ENCODE measurements at places on chromosomes 1 and 21.

DNA sequence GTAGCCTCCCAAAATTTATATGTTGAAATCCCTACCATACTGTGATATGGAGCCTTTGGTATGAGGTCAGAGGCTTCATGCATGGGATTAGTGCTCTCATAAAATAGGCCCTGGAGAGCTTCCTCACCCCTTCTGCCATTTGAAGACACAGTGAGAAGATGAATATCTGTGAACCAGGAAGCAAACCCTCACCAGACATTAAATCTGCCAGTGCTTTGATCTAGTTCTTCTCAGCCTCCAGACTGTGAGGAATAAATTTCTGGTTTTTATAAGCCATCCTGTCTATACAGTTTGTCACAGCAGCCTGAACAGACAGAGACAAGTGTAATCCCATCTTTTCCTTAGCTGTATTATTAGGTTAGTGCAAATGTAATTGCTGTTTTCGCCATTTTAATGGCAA lies 88.4 kb downstream of the OLFML2B start:
- no peak overlapping the region for H3K27ac ChIP-seq
- H3K4me1 ChIP-seq: peaks cover under 1% of the 10 kb centered on the region
- DNase-seq: no peak
- H3K27me3 ChIP-seq: no peaks in the 10 kb centered on the region
- no peak overlapping the region for H3K4me3 ChIP-seq

DNA sequence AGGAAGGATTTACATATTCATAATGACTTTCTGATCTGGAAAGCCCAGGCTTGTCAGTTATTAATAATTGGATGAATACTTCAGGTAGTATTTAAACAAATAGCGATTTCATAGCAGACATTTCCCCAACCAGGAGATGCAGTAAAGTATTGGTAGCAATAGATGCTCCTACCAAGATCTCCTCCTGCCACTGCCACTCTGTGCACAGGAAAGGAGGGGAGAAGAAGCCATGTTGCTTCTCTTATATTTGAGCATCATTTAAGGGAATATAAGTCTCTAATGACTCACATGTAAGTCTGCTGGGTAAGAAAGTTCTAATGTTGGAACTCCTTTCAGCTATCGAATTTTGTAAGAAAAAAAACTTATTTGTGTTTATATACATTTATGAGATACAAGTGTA lies 420 bp upstream of the IFI16 start:
- no peaks in the 10 kb centered on the region for H3K27me3 ChIP-seq
- peaks cover 17% of the 10 kb centered on the region for H3K36me3 ChIP-seq
- H3K4me3 ChIP-seq: peak overlapping the region; percentile 48
- H3K27ac ChIP-seq: peak overlapping the region; percentile 89

- H3K4me1 ChIP-seq: peaks cover 72% of the 10 kb centered on the region
- peaks cover 37% of the 10 kb centered on the region for H3K36me3 ChIP-seq
- H3K27me3 ChIP-seq: no peaks in the 10 kb centered on the region
- DNase-seq: no peak
Observed at GRCh38 chr1:65422241-65423203, 2.1 kb downstream of the LEPR start.

DNA sequence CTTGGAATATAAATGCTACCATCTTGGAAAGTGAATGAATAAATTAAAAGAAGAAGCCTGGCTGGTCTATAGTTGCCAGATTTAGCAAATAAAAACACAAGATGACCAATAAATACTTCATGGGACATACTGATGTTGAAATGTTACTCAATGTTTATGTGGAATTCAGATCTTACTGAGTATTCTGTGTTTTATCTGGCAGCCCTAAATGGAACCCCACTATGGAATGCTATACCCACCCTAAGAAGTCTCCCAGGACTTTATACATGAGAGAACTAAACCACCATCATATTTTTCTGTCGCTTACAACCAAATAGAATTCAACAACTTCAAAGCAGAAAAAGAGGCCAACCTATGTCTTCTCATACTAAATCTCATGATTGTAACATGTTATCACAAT lies 177.6 kb upstream of the HMCN1 start:
- H3K4me1 ChIP-seq: peaks cover 7% of the 10 kb centered on the region
- no peaks in the 10 kb centered on the region for H3K27me3 ChIP-seq
- no peak for DNase-seq
- H3K36me3 ChIP-seq: no peaks in the 10 kb centered on the region
- no peak overlapping the region for H3K27ac ChIP-seq

- no peak for DNase-seq
- H3K4me3 ChIP-seq: no peak overlapping the region
- H3K27ac ChIP-seq: no peak overlapping the region
- H3K4me1 ChIP-seq: peaks cover 37% of the 10 kb centered on the region
- H3K36me3 ChIP-seq: no peaks in the 10 kb centered on the region
Observed at GRCh38 chr1:109615879-109616278, 3.5 kb downstream of the GNAT2 start.

DNA sequence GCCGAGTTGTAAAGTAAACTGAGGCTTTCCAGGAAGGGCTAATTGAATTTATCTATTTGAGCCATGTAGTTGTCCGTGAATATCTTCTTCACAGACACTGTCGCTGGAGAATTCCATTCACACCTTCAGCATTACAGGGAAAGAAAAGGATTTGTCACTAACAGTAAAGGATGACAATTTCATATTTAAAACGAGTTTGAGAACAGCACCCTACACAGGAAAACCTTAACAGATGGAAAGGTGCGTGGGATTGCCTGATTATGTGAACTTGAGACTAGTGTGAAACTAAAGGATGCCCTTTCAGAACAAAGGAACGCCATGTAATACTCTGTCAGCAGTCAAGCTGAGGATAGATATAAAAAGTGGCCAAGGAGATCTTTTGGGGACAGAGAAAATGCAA lies 492.5 kb upstream of the ADGRL2 start:
- H3K36me3 ChIP-seq: no peaks in the 10 kb centered on the region
- peaks cover 8% of the 10 kb centered on the region for H3K4me1 ChIP-seq
- DNase-seq: no peak
- H3K4me3 ChIP-seq: no peak overlapping the region
- no peak overlapping the region for H3K27ac ChIP-seq
- H3K27me3 ChIP-seq: no peaks in the 10 kb centered on the region

DNA sequence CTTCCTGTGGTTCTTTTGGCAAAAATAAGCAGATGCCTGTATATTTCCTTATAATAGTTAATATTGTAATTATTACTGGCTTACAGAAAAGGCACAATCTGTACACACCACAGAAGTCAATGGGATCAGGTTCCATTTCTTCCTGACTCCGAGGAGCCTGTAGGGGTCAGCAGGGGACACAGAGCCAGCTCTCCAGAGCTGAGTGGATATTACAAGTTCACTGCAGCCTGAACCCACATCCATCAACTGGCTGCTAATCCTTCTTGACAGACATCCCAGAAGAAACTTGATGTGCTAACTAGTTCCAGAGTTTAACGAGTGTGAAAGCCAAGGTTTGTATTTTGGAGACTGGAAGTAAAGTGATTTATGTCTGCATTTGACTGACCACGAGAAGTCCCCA lies 203.8 kb downstream of the LMX1A start:
- no peaks in the 10 kb centered on the region for H3K27me3 ChIP-seq
- DNase-seq: no peak
- H3K4me1 ChIP-seq: no peaks in the 10 kb centered on the region
- H3K36me3 ChIP-seq: no peaks in the 10 kb centered on the region

GRCh38 chr1:158800526-158800925 lies 19.5 kb upstream of the OR6N2 start:
- no peak overlapping the region for H3K4me3 ChIP-seq
- 0 out of 2 replicates have a peak, but pooled peaks cover 3% of the 10 kb centered on the region for H3K27me3 ChIP-seq
- no peak overlapping the region for H3K27ac ChIP-seq
- no peak for DNase-seq
- H3K4me1 ChIP-seq: no peaks in the 10 kb centered on the region

GRCh38 chr1:1089731-1090423 lies 15.8 kb upstream of the RNF223 start:
- no peaks in the 10 kb centered on the region for H3K36me3 ChIP-seq
- H3K27ac ChIP-seq: no peak overlapping the region
- DNase-seq: no peak
- H3K27me3 ChIP-seq: no peaks in the 10 kb centered on the region
- no peaks in the 10 kb centered on the region for H3K4me1 ChIP-seq

- no peak for DNase-seq
- H3K27ac ChIP-seq: no peak overlapping the region
- no peaks in the 10 kb centered on the region for H3K27me3 ChIP-seq
- H3K4me1 ChIP-seq: no peaks in the 10 kb centered on the region
Observed at GRCh38 chr1:70499695-70500094, 88.6 kb downstream of the CTH start.

- H3K4me3 ChIP-seq: no peak overlapping the region
- H3K27ac ChIP-seq: no peak overlapping the region
- H3K36me3 ChIP-seq: no peaks in the 10 kb centered on the region
- H3K4me1 ChIP-seq: no peaks in the 10 kb centered on the region
- no peak for DNase-seq
Observed at GRCh38 chr1:27614625-27615344, 10.8 kb upstream of the AHDC1 start.

DNA sequence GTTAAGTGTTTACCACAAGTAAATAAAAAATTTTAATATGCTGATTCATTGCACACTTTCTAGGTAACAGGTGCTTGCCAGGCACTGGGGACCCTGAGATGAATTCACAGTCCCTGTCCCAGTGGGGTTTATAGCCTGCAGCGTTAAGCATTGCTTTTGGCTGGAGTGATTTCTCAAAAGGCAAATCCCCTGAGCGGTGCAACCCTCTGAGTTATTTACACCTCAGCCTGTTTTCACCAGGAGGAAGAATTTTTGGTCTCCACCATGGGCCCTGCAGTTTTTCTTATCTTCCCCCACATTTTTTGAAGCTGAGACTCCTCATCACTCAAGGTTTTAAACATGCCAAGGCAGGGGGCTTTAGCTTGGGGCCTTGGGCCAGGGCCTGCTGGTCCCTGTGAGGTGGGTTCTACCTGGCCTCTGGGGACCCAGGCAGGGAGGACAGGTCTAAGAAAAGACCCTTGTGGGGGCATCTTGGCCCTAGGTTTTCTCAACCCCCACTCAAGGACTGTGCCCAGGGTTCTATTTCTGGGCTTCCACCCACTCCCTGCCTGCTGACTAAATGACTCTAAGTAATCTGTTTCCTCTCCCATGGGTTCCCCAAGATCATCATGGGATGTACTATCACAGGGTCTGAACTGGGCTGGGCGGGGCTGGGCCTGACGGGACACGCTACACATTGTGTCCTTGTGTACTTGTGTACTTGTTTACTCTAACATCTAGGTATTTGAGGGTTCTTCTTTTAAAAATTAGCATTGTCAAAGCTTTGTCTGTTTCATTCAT lies 10.2 kb upstream of the CHIT1 start:
- no peak for DNase-seq
- no peaks in the 10 kb centered on the region for H3K36me3 ChIP-seq
- H3K4me3 ChIP-seq: no peak overlapping the region
- no peak overlapping the region for H3K27ac ChIP-seq
- no peaks in the 10 kb centered on the region for H3K27me3 ChIP-seq

GRCh38 chr21:41957991-41958766 lies 4.4 kb upstream of the C2CD2 start:
- H3K4me1 ChIP-seq: peaks cover 68% of the 10 kb centered on the region
- peak; percentile 84 for DNase-seq
- no peaks in the 10 kb centered on the region for H3K27me3 ChIP-seq
- H3K4me3 ChIP-seq: no peak overlapping the region

DNA sequence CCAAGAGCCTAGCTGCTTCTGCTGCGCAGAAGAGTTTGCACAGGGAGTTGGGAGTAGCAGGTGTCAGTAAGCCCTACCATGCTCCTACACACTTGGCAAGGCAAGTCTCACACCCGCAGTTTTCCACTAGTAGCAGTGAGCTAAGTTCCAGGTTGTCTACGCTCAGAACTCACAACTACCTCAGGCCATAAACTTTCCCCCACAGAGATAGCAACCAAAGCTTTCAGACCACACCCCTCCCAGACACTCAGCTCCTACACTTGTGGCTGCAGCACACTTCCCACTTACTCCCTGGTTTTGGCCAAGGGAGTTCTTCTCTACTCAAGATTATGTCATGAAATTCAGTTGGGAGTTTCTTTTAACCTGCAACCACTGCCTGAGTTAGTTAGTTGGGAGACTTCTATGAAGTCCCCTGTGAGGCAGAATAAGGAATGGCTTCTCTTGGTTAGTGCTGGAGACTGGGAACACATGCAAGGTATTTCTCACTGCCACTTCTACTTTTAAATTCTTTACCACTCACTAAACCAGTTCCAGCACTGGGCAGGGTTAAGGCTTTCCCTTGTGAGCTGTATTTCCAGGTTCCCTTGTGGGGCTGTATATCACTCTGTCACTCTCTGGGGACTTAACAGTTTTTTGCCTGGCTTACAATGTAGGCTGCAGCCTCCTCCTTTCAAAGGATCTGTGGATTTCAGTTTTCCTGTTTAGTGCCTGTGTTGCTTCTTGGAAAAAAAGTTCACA lies 18.3 kb upstream of the MAB21L3 start:
- DNase-seq: no peak
- H3K4me1 ChIP-seq: no peaks in the 10 kb centered on the region
- no peak overlapping the region for H3K4me3 ChIP-seq
- H3K27me3 ChIP-seq: no peaks in the 10 kb centered on the region
- H3K36me3 ChIP-seq: no peaks in the 10 kb centered on the region

GRCh38 chr1:27559466-27560030 lies 44.4 kb downstream of the AHDC1 start:
- H3K27me3 ChIP-seq: no peaks in the 10 kb centered on the region
- peaks cover 44% of the 10 kb centered on the region for H3K4me1 ChIP-seq
- H3K27ac ChIP-seq: no peak overlapping the region

- no peak overlapping the region for H3K27ac ChIP-seq
- H3K36me3 ChIP-seq: no peaks in the 10 kb centered on the region
- H3K4me1 ChIP-seq: no peaks in the 10 kb centered on the region
- peaks cover 13% of the 10 kb centered on the region for H3K27me3 ChIP-seq
- H3K4me3 ChIP-seq: no peak overlapping the region
- DNase-seq: no peak
Observed at GRCh38 chr1:147794570-147794969, 34.2 kb upstream of the GJA5 start.

DNA sequence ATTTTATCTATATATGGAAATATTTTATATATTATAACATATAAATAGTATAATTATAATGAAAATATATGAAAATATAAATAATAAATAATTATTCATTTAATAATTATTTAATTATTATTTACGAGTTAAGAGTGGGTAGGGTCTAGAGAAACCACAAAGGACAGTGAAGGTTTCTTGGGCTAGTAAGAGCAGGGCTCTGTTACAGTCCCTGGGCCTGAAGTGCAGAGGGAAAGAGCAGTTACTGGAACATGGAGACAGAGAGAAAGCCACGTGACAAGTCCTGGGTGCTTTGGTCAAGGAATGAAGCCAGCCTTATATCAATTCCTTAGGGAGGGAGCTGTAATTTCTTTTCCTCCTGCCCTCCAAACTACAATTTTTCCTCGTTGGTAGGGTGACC lies 117.2 kb upstream of the OLIG2 start:
- H3K4me1 ChIP-seq: no peaks in the 10 kb centered on the region
- no peak overlapping the region for H3K4me3 ChIP-seq
- no peak overlapping the region for H3K27ac ChIP-seq
- DNase-seq: no peak
- H3K27me3 ChIP-seq: peaks cover 17% of the 10 kb centered on the region

- DNase-seq: no peak
- no peak overlapping the region for H3K4me3 ChIP-seq
- no peak overlapping the region for H3K27ac ChIP-seq
- no peaks in the 10 kb centered on the region for H3K27me3 ChIP-seq
Observed at GRCh38 chr1:86861424-86861823, 52.5 kb downstream of the SELENOF start.
